ENCODE measurements at places on chromosomes 4 and X.

DNA sequence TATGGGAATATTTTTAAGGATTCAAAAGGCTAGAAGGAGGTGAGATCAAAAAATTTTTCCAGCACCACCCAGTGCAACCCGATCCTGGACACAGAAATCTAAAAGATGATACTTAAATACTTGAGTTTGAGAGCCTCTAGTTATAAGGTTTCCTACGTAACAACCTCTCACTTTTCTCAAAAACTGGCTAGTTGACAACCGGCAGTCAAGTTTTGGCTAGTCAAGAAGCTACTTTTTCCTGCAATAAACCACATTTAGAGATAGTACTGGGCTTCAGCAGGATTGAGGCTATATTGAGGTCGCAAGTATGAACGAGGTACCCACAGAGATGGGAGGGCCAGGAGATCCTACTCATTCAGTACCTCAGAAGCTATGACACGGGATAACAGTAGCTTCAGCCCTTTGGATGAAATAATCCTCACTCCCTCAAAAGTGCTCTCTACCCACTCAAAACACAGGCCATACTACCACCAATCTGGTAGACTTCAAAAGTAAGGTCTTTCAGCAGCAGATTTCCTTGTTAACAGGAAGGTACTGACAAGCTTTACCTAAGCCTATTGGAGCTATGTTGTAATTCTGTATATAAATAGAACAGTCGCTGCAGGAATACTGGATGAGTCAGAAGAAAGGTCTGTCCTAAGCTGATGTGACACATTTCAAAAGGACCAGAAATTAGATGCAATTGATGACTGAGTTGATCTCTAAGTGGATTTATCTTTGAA, 1.5 kb upstream of the TSPAN5 start:
- DNase-seq, result no peak

DNA sequence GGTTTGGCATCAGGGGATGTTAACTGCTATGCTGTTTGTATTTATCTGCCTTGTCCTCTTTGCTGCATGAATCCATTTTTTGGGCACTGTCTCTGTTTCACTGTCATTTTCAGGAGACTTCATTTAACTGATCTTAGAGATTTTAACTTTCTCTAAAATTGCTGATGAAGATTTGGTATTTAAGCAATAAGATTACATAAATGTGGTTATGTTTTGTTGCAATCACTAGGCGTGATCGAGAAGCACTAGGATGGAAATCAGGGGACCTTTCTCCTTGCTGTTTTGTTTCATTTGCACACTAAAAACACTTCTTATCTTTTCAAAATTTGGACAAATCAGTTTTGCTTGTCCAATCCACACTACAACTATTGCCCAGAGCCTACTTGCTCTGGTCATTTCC, 15.4 kb downstream of the CXCL2 start:
- DNase-seq, result no peak

- no peak for DNase-seq
Observed at GRCh38 chrX:5057786-5058185, 1170.9 kb downstream of the NLGN4X start.

- DNase-seq, result no peak
Observed at GRCh38 chr4:110742143-110742542, 119.3 kb upstream of the PITX2 start.

DNA sequence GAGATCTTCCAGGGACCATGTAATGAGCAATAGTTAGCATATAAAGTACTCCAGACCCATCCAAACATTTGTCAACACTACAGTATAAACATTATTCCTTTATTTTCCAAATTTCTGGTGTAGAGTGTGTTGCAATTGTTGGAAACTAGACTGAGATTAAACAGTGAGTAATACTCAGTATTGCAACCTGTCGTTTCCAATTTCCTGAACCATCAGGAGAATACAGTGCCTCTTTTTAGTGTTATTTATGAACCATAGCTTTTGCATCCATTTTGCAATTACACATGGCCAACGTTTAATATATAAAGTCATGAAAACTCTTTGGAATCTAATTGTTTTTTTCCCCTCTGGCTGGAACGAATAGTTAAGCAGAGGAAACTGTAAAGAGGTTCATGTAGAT, 58.3 kb upstream of the DHRSX start:
- no peak for DNase-seq
